ENCODE measurements at places on chromosomes 16 and 17. TPM values are rescaled to one million over a fixed set of nuclear protein-coding genes. Genes with fewer than 3 reads are reported as not detected.

Gene CDK10
- total RNA-seq: 50.0 TPM

Gene JUP
- 132 TPM for total RNA-seq

Gene HES7
- 2.9 TPM for total RNA-seq

Gene TMC8
- 4.6 TPM for total RNA-seq

DNA sequence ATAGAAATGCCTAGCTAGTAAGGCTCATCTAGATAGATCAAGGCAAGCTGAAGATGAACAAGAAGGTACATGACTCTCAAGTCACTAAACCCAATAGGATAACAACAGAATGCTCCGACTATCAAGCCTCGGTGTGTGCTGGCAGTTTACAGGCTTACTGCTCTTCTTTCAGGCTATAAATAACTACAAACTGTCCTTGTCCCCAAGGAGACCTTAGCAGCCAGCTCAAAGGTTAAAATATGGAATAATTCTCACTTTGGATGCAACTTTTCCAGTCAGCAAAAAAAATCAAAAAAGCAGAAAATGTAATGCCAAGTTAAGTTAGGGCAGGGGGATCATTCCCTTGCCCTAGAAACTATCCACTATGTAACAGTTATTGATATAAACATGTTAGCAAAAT lies 44.6 kb downstream of the SPOP start:
- DNase-seq: no peak

DNA sequence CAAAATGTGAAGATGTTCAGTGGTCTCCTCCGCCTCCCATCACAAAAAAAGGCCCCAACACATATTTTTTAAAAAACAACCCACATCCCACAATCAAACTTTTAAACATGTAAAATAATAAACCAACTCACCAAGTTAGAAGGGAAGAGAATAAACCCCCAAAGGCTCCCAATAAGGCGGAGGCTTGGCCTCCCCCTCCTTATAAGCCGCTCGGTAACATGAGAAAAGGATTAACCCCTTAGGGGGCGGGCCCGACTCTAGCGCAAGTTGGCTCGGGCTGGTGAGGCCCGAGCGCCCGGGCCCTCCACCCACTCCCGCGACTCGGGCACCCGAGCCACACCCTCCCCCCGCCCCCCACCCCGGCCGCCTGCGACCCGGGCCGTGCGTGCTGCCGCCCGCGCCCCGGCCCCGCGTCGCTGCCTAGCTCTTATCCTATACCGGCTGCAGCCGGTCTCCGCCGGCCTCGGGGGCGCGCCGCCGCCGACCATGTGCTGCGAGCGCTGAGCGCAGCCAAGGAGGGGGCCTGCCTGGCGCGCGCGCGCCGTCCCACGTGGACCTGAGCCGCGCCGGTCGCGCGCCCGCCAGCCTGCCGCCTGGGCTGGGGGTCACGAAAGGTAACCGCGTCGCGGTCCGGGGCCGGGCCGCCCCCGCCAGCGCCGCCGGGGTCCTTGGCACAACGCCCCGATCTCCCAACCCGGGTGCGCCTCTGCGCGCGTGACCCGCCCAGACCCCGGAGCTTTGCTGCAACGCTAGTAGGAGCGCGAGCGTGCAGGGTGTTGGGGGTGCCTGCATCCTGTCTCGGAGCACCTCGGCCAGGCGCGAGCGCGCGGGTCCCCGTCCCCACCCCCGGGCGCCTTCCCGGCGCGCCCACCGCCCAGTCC lies at the start of the genes ARSG and SLC16A6:
Gene ARSG, plus strand, starts transcription at position 541 of the 881 bp plus-strand sequence. CDS start 15,999 bp downstream, outside the sequence.
Gene SLC16A6, minus strand, starts transcription at position 173 of the 881 bp plus-strand sequence. CDS start 12,807 bp downstream, outside the sequence.
- peak; percentile 82 for DNase-seq

- DNase-seq: no peak
Observed at GRCh38 chr16:56855946-56856345, 9.1 kb upstream of the SLC12A3 start.

DNA sequence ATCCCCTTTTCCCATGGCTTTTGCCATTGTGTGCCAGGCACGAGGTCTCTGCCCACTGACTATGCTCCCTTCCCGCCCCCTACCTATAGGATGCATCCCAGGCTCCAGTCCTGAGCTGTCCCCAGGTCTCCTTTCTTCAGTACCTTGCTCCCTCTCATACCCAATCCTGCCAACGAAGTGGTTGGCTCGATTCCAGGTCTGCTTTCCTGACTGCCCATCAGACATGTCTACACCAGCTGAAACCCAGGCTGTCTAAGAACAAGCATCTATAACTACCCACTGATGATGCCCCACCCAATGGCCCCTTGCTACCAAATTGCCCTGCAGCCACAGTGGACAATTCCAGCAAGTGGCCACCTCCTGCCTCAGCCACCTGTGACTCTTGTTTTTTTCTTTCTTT lies 479.1 kb downstream of the SOX9 start:
- DNase-seq: no peak

DNA sequence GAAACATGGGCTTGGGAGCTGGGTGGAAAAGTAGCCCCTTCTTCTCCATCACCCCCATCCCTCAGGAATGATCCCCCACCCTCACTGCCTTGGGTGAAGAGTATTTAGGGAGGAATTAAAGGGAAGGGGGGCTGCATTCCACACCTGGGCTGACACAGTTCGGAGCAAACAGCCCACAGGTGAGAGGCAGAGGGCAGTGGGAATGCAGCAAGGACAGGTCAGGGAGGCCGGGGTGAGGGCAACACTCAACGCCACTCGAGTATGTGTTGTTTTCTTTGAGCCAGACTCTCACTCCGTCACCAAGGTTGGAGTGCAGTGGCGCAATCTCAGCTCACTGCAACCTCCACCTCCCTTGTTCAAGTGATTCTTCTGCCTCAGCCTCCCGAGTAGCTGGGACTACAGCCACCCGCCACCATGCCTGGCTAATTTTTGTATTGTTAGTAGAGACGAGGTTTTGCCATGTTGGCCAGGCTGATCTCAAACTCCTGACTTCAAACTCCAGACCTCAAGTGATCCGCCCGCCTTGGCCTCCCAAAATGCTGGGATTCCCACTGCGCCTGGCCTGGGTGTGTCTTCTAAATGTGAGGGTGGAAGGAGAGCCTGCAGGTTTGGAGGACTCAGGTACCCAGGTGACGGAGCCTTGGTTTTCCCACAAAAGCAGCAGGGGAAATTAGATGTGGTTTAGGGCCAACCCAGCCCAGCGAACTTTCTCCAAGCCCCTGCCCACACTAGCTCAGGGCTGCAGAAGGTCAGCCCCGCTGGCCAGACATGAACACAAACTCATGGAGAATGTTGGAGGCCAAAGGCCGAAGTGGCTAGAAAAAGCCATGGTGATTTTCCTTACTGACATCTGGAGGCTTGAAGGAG lies 21.2 kb upstream of the ITGA3 start:
- DNase-seq: no peak

DNA sequence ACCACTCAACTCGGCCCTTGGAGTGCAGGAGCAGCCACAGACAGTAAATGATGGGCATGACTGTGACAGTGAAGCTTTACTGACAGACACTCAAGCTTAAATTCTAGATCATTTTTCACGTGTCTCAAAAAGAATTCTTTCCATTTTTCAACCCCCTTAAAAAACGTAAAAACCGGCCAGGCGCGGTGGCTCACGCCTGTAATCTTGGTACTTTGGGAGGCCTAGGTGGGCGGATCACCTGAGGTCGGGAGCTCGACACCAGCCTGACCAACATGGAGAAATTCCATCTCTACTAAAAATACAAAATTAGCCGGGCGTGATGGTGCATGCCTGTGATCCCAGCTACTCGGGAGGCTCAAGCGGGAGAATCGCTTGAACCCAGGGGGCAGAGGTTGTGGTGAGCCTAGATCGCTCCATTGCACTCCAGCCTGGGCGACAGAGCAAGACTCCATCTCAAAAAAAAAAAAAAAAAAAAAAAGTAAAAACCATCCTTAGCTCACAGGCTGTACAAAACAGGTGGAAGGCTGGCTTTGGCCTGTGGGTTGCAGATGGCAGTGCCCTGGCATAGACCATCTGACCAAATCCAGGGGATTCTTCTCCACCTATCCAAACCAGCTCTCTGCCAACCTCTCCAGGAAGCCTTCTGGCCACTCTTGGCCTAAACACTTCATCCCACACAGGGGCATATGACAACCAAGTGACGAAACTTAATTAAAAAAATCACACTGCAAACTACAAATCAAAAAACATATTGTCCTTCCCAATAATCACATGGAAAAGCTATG lies 18.3 kb downstream of the TBC1D16 start:
- no peak for DNase-seq

DNA sequence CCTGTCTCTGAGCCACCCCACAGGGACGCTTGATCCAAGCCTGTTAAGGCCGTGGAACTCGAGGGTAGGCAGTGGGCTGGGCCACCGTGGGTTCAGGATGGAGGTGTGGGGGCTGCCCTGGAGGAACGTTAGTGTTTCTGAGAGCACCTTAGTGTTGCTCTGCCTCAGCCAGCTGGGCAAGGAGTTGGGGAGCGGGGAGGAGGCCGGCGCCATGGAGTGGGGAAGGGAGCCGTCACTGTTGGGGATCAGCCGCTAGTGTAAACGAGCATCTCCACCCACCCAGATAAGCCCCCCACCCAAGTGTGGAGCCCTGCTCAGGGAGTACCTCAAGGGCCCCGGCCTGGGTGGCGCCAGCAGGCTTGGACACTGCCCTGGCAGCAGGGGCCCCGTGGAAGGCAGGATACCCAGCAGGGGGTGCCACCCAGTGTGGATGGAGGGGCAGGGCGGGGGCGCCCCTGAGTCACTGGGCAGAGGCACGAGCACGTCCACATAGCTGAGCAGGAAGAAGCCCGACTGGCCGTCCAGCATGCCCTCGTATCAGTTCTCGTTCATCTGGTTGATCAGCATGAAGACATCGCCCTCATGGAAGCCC lies 98.6 kb downstream of the KPNA2 start:
- DNase-seq: no peak

GRCh38 chr16:68375801-68376536 lies 65.2 kb downstream of the PRMT7 start:
- no peak for DNase-seq

- DNase-seq: peak; percentile 22
Observed at GRCh38 chr17:2724784-2725164, 13.2 kb upstream of the CLUH start.

DNA sequence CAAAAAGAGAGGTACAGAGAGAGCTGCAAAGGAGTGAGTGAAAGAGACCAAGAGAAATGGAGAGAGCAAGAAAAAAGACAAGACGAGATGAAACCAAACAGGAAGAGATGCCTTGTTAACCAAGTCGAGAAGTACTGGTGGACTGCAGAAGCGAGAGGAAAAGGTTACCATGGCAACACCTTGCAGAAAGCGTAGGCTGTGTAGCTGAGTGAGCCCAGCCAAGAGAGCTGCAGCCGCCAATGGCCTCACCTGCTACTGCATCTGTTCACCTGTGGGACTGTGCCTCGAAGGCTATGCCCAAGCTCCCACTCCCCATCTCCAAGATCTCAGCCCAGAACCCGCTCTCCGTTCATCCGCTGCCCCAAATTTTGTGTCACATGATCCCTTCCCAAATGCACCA lies 161.3 kb downstream of the SLC39A11 start:
- no peak for DNase-seq

GRCh38 chr17:80904036-80904753 lies 87.4 kb upstream of the CHMP6 start:
- DNase-seq: no peak

DNA sequence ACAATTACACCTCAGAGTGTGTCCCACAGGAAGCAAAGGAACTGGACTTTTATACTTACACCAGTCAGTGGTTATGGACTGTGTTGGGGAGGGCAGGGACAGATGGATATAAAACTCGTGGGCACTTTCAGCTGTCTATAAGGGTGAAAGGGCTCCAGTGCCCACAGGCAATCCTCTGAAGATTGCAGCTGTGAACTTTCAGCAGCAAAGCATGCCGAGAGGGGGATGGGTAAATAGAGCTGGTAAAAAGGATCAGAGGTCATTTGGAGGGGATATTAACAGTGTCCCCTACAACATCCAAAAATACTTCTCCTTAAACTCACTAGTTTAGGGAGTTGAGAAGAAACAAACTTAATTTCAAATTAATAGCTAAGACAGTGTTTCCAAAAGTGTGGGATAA lies 13.3 kb upstream of the RFWD3 start:
- no peak for DNase-seq

DNA sequence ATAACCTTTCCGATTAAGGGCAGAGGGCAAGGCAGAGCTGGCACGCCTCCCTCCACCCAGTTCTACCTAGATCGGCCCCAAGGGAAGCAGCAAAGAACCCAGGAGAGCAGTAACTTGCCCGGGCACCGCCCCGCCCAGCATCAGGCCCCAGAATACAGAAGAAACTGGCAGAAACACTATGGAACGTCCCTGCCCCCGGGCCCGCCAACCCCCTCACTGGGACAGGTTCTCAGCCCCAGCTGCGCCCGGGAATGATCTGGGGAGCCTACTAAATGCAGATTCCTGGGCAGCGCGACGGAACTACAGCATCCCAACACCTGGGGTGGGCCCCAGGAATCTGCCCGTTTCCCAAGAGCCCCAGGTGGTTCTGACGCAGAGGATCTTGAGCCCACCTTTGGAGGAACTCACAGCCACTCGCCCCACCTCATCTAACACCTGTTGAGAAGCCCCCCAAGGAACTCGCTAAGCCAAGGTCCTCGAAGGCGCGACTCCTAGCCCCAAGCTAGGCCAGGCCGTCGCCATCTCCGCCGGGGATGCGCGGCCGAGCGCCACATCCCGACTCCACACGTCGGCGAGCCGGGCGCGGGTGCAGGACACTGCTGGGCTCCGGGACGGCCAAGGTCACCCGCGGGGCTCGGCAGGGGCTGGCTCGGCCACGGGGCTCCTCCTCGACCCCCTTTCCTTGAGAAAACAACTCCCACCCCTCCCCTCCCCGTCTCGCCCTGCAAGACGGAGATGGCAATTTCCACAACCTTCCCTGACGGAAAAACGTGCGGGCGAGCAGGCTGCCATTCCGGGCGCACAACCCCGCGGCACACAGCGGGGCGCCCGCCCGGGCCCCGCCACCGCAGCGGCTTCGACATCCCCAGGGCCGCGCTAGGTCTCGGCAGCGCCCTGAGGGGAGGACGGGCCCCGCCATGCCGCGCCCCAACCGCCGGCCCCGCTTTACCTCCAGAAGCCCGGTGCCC lies 913 bp downstream of the CDIP1 start:
- no peak for DNase-seq

GRCh38 chr17:80265205-80266068 lies 4.8 kb downstream of the RNF213 start:
- no peak for DNase-seq

DNA sequence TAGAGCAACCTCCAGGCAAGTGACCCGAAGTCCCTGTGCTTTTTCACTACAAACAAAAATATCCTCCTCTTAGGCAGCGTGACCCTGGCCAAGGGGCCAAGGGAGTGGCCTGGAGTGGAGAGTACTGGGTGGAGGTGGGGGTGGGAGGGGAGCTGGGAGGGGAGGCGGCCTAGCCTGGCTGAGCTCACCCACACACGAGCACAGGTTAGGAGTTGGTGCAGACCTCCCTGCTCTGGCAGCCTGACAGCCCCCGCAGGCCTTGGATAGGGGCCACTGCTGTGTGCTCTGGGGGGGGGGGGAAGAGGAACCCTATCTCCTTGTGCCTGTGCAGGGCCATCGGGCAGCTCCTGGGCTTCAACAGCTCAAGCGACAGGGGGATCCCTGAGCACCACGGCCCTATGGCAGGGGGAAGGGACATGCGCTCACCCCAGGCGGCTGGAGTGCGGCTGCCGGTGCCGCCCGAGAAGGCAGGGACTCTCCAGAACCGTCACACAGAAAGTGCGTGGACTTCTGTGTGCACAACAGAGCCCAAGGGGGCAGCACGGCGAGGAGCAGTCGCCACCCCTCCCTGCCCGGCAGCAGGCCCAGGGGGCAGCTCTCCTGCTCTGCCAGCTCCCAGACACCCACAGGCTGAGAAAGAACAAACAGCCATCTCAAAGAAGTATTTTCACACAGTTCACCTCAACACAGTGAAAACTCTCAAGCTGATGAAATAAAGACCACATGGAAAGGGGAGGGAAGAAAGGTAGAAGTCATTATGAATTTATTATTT lies 13.3 kb downstream of the SLC16A3 start:
- peak; percentile 31 for DNase-seq

All from PC-3 (cell line).